ENCODE measurements at places on chromosomes 2 and 18.
A peak's percentile ranks its signal among the peaks of the same experiment; 100 is the strongest.

- DNase-seq = no peak
These were observed 52.6 kb upstream of the ACMSD start for GRCh38 chr2:134785659-134786430.

GRCh38 chr2:100902817-100903405 is 83.0 kb downstream of the NPAS2 start:
- no peak for DNase-seq

GRCh38 chr2:159131267-159131913 is 155.1 kb downstream of the WDSUB1 start:
- DNase-seq = no peak

GRCh38 chr2:63408530-63408929 is 179.7 kb downstream of the WDPCP start:
- DNase-seq = no peak

DNA sequence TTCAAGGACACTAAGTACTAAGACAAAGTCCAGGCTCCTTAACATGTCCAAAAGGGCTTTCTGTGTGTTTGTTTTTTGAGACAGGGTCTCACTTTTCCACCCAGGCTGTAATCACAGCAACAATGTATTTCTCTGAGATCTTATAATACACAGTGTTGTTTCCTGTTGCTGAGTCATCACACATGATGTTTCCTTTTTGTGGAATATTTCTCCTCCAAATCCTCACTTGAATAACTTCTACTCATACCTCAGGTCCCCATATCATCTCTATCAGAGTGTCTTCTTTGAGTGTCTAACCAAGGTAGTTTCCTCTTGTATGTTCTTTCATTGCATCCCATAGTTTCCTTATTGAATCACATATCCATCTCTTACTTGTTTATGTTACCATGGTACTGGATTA is 632.0 kb upstream of the PIK3C3 start:
- DNase-seq = no peak

- DNase-seq = no peak
These were observed 1.1 kb downstream of the FEV start for GRCh38 chr2:218983934-218984238.

DNA sequence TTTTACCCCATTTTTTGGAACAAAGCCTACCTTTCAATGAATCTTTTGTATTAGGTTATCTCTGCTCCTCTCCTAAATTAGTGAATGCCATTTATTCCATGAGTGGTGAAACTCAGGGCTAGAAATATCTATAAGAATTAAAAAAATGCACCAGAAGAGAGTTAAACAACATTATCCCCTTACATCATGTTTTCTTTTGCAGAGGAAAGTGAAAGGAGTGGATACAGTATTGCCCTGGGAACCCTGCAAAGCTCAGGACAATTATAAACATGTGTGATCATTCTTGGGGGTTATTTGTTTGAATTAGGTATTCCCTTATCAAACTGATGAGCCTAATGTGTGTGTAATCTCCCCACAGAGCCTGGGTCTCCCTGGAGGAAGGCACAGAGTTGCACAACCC is 559.2 kb downstream of the RNF144A start:
- no peak for DNase-seq

DNA sequence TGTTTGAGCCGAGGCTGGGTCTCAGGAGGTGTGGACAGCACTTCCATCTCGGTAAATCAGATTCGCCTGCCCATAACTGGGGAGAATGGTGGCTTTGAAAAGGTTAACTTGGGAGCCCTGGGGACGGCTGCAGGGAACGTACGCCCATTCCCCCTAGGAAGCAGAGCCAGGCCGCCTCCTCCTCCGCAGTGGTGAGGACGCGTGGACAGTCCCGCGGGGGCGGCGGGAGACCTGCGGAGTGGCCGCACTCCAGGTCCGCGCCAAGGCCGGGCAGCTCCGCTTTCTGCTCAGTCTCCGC is 845 bp upstream of the MYCN start:
- DNase-seq = no peak

DNA sequence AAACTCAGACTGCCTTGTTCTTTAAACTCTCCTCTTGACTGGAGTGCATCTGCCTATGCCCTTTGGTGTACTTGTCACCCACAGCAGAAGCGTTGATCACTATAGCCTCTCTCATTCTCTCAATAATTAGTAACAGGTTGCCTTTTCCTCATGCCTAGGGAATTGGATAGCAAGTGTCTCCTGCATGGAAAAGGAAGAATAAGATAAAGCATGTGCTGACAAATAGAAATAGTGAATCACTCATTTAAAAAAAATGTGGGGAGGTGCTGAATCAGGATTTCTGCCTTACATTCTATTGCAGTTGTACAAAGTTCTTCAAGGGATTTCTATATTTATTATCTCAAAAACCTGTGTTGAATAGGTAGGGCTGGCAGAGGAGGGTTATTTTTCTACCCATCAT is 323.0 kb downstream of the TXNL1 start:
- no peak for DNase-seq

DNA sequence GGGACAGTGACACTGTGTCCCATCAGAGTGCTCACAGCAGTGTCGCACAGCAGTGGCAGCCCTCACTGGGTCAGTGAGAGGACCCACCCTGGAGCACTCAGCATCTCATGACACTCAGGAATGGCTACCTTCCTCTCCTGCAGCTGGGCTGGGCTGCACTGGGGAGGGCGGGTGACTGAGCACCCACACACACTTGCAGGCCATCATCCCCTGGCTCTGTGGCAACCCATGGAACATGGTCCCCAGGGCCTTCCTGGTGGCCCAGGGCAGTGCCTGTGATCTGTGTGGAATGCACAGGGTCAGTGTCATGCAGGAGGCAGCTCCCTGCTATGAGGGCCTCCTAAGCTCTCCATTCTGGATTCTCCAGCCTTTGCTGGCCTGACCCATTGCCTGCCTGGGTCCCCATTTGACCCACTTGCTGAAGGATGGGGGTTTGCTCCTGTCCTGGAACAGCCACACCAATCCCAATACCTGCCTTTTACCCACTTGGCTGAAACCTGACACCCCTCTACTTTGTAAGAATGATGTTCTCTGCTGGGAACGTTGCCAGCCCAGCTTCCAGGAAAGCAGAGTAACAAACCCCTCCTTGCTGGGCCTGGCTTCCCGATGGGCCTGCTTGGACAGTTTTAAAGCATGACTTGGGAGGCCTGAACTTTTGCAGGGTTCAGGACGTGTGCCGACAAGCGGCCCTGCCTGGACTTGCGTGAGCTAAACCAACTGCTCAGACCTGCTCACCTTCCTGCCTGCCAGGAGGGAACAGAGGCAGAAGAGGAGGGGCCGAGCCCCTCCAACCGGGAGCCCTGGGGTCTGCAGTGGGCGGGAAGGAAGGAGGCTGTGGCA is 13.7 kb downstream of the HS6ST1 start:
- peak; percentile 65 for DNase-seq

DNA sequence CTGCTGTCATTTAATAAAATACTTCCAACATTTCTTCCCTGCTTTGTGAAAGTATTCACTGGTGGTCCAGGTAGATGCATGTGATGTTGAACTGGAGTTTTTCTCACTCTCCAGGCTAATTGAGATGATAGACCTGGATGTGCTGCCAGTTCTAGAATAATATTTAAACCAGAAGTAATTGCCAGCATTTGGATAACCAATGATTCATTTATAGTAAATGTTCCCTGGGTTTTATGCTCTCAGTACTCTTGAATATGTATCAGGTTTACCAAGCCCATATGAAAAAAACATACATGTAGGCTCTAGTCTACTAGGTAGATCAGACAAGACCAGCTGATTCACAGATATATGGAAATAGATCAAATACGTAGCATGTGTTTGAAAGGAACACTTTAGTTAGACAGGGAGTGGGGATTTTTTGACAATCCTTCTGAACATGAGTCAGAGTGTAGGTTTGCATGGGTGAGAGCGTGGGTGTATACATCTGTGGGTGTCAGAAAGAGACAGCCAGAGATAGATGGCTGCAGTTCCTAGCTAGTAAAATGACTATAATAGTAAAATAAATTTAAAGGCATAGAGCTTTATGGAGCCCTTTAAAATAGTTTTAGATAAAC is 115.1 kb downstream of the NAB1 start:
- DNase-seq = no peak

- no peak for DNase-seq
These were observed 137.9 kb upstream of the ZC3H15 start for GRCh38 chr2:186348200-186348599.

- DNase-seq = no peak
These were observed 148.9 kb upstream of the CCDC195 start for GRCh38 chr2:224865016-224865415.

DNA sequence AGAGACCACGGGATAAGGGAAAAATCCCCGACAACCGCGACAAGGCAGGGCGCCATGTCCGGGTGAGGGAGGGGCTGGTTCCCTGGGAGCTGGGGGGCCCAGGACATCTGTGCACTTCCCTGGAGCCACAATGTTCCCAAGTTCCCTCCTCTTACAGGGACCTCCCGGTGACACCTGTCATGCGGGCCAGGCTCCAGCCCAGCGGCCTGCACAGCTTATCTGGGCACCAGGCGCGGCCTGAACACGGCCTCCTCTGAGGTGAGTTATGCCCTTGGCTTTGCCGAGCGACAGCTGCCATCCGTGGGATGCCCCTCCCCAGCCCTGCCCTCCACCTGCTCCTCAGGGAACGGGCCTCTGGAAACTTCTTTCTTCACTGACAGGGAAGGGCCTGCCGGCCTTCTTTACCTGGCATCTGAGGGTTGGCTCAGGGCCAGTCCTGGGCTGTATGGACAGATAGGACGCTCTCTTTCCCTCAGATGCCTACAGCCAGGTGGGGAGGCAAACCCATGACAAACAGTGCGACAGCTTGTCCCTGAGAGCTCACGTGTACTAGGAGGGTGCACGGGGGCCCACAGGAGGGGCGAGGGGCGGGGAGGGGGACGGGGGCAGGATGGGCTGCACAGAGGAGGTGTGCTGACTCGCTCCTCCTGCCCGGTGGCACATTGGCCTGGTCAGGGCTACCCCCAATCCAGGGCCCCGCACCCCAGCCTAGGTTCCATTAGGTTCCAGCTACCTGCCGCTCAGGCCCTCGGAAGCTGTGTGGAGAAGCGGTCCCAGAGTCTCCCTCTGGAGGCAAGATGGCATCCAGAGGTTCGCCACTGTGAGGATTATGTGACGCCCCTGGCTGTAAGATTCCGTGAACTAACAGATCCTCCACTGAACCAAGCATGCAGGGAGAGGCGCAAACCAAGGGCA is 34.9 kb upstream of the HPCAL1 start:
- DNase-seq = peak; percentile 89

DNA sequence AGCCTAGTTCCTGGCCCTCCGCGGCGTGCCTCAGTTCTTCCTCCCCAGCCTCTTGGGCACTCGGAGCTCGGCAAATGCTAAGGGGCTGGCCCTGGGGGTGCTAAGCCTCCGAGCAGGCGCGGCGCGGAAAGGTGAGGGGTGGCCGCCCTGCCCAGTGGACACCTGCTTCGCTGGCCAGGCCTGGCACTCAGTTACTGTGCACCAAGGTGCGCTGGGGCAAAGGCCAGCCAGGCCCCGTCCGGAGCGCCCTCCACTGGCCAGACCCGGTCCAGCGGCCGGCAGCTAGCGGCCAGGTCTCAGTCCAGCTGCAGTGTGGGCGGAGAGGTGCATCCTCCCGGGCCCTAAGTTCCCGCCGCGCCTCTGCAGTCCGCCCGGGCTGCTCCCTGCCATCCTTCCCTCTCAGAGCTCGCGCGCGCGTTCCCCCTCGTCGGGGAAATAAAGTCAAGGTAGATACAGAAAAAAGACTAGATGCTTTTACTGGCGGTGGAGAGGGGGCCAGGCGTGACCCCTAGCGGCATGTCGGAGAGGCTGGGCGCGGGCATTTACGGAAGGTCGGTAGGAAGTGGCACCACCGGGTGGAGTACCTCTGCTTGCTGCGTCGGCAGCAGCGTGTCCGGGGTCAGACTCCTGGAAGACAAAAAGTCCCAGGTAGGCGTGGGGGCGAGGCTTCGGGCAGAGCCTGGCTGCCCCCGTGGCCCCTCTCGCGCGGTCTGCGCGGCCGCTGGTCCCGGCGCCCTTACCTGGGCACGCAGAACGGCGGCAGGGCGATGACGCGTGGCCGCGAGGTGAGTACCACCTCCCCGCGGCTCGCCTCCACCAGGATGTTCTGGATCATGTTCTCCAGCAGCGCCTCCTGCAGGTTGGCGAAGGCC is 9.4 kb upstream of the CRYBA2 start:
- DNase-seq = peak; percentile 92

DNA sequence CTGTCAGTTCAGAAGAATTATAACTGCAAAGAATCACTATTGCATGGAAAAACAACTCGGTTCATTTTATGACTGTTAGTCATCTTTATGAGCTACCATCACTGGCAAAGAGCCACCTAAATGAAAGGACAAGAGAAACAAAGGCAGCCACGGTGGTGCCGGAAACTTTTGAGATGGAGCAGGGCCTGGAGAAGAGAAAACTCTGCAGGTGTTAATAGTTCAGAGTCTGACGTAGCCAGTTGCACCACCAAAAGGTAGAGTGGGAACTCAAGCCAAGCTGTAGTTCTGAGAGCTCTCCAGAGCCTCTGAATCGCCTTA is 110.9 kb downstream of the FTCDNL1 start:
- DNase-seq = no peak

GRCh38 chr2:205511221-205511620 is 171.1 kb upstream of the NRP2 start:
- DNase-seq = no peak

DNA sequence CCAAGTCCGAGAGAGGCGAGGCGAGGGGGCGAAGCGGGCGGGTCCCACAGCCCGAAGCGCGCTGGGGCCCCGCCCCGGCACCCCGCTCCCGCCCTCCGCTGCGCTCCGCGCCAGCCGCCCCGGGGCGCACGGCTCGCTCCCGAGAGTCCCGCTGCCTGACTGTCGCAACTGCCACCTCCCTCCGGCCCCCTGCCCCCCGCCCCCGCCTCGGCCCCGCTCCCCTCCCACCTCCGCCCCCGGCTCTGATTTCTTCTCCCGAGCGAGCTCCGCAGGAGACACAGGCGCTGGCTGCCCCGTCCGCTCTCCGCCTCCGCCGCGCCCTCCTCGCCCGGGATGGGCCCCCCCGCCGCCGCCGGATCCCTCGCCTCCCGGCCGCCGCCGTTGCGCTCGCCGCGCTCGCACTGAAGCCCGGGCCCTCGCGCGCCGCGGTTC is at the start of gene WNT6:
WNT6 (plus strand) TSS at position 250 of the 432 bp plus-strand sequence. CDS start 233 bp downstream, outside the sequence.
- DNase-seq = no peak

GRCh38 chr2:79512442-79513401 is at the start of gene CTNNA2:
Gene CTNNA2 (plus strand): TSS chr2:79513051.
- peak; percentile 43 for DNase-seq

DNA sequence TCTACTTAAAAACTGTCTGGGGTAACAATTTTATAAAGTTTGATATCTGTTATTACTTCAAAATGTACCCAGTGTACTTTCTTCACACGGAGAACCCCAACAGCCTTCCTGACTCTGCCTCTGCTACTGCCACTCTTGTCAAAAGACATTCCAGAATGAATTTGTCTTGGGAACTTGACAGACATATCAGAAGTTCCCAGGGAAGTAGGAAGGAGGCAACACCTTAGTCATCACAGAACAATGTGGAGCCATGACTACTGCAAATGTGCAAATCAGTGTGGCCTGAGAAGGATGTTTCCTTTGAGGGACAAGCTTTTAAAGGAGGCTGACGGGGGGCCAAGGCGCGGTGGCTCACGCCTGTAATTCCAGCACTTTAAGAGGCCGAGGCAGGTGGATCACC is 133.8 kb upstream of the RNF152 start:
- DNase-seq = no peak

- no peak for DNase-seq
These were observed 44.8 kb downstream of the CENPO start for GRCh38 chr2:24837996-24838513.

GRCh38 chr2:57182916-57183315 is 863.7 kb upstream of the VRK2 start:
- no peak for DNase-seq

GRCh38 chr2:151845481-151845880 is 17.3 kb upstream of the ARL5A start:
- no peak for DNase-seq

Measured in mucosa of descending colon (tissue), 3 donors.